Daoy (cell line): ENCODE measurements at places on chromosomes 7 and 10.
A peak's percentile ranks its signal among the peaks of the same experiment; 100 is the strongest.

- no peak for DNase-seq
These were observed 18.4 kb upstream of the SORCS3 start for GRCh38 chr10:104622598-104623209.

GRCh38 chr7:30322271-30323005 lies 38.0 kb downstream of the ZNRF2 start:
- DNase-seq: peak; percentile 41

DNA sequence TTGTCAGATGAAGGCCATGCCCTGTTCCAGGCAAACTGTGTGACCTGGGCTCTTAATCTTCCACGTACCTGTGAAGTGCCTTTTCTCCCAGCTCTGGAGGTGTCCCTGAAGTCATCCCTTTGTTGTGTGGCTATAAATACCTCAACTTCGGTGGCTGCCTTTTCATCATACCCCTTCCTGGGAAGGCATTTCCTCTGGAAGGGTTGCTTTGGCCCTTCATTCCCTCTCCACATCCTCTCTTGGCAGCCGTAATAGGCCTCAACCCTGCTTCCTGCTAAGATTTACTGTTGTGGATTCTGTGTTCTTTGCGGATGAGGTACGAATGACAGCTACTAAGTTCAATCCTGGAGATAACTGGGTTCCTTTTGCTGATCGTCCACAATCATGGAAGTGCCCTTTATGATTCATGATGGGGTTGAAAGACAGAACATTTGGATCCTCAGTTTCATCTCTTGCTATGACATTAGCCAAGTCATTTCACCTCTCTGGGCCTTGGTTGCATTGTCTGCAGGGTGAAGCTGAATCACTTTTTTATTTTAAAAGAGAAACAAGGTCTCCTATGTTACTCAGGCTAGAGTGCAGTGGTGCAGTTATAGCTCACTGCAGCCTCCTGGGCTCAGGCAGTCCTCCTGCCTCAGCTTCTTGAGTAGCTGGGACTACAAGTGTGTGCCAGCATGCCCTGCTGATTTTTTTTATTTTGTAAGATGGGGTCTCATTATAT lies 23.6 kb downstream of the FKBP6 start:
- DNase-seq: no peak

DNA sequence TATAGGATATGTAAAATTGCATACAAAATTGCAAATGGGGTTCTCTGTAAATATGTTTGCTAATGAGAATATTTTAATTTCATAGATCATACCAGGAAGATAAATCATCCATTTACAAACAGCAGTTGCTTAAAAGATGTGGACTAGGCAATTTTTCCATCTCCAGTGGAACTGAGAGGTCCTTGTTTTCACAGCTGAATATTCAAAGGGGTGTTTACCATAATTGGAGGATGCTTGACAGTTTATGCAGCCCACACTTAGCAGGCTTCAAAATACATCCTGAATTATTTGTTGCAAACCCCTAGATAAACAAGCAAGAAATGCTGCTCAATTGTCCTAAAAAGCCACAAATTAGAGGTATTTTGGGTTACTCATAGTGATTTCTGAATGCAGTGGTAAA lies 69.9 kb downstream of the ADARB2 start:
- DNase-seq: no peak

- no peak for DNase-seq
These were observed 675 bp upstream of the FRAT2 start for GRCh38 chr10:97335188-97335619.

DNA sequence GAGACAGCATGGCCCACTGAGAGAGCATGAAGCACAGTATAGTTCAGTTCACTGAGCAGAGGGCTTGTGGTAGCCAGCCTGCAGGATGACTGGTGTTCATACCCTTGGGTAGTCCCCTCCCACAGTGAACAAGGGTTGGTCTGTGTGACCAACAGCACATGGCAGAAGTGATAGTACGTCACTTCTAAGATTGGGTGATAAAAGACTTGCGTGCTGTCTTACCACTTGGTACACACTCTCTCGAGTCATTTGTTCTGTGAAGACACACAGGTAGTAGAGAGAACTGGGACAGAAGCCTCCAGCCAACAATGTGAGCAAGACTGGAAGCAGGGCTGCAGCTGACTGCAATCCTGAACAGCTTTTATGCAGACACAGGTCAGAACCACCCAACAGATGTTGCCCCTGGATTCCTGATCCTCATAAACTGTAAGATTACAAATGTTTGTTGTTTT lies 14.6 kb downstream of the EPC1 start:
- no peak for DNase-seq

- no peak for DNase-seq
These were observed 659.5 kb upstream of the NRG3 start for GRCh38 chr10:81215498-81215897.
